ENCODE measurements at places on chromosomes 4 and X. TPM values are rescaled to one million over a fixed set of nuclear protein-coding genes. Genes with fewer than 3 reads are reported as not detected.

GRCh38 chrX:136711147-136711546 is 63.2 kb downstream of the CD40LG start:
- H3K4me1 ChIP-seq: peaks cover 31% of the 10 kb centered on the region
- peak overlapping the region; percentile 86 for H3K27ac ChIP-seq
- DNase-seq: peak; percentile 69
- H3K36me3 ChIP-seq: peaks cover 17% of the 10 kb centered on the region
- no peaks in the 10 kb centered on the region for H3K27me3 ChIP-seq

DNA sequence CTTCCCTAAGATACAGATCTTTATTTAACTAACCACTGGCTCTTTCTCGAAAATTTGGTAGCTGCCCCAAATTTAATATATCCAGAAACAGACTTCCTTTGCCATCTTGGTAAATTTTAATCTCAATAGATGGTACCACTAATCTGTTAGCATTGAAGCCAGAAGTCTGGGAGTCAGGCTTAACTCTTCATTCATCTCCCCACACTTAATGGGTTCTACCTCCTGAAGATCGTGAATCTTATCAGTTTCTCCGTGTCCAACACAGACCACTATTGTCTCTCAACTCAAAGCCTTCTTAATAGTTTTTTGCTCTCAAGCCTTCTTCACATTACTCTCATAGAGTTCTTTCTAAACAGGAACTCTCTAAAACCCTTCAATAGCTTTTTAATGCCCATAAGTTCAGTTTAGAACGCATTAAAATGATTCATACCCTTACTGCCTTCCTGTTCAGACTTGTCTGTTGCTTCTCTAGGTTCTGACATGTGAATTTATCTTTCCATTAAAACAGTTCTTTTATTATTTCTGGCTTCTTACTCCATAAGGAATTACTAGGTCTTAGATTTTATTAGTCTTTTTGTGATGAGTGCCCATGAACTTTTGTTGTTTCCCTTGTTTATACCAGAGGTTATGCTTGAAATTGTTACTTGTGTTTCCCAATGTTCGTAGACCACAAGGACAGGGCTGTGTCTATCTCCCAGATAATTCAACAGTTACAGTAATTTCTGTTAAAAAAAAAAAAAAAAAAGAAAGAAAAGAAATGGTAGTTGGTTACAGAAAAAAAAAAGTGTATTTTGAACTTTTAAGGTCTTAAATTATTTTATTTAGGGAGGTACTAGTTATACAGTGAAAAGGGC is 54.7 kb downstream of the SMARCAD1 start:
- DNase-seq: no peak
- no peak overlapping the region for H3K27ac ChIP-seq
- no peak overlapping the region for H3K4me3 ChIP-seq
- H3K27me3 ChIP-seq: no peaks in the 10 kb centered on the region

DNA sequence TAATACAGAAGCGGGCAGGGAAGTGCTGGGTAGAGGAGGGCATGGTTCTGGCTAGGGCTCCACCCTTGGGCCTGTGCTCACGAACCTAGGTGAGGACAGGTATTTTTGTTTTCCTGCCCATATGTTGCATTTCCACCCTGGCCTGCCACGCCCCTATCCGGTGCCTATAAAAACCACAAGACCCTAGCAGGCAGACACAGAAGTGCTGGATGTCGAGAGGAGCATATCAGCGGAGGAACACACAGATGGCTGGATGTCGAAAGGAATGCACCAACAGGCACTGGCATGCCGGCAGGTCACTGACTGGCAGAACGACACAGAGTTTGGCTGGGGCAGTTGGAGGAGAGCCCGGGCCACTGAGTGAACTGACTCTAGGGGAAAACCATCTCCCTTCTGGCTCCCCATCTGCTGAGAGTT is 316.6 kb upstream of the BOD1L1 start:
- no peaks in the 10 kb centered on the region for H3K36me3 ChIP-seq
- DNase-seq: no peak
- H3K27ac ChIP-seq: no peak overlapping the region
- H3K4me3 ChIP-seq: no peak overlapping the region
- H3K4me1 ChIP-seq: no peaks in the 10 kb centered on the region

DNA sequence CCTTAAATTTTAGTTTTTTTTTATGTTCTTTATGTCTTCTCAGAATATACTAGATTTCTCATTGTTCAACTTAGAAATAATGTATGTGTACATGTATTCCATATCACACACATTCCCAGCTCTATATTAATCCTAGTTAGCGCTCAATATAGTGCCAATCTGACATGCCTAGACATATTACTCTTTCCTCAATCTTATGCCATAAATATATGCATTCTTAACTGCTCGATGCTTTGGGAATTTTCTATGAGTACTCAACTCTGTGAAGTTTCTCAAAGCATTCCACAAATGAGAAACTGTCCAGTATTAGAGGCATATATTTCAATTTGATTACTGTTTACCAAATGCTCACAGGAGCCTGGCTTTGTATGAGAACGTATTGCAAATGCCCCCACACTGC is 231.2 kb upstream of the VEGFC start:
- H3K36me3 ChIP-seq: no peaks in the 10 kb centered on the region
- no peak overlapping the region for H3K4me3 ChIP-seq
- H3K27ac ChIP-seq: no peak overlapping the region

Gene ENPP6
- 1.2 TPM for total RNA-seq

Gene NUDT11
- total RNA-seq: 3.6 TPM
